ENCODE measurements at places on chromosomes 12 and 14.

- DNase-seq, result no peak
Measured at GRCh38 chr12:2311020-2311778, 258.4 kb downstream of the CACNA1C start.

- DNase-seq, result no peak
Measured at GRCh38 chr12:124370851-124371250, 76.0 kb downstream of the RFLNA start.

DNA sequence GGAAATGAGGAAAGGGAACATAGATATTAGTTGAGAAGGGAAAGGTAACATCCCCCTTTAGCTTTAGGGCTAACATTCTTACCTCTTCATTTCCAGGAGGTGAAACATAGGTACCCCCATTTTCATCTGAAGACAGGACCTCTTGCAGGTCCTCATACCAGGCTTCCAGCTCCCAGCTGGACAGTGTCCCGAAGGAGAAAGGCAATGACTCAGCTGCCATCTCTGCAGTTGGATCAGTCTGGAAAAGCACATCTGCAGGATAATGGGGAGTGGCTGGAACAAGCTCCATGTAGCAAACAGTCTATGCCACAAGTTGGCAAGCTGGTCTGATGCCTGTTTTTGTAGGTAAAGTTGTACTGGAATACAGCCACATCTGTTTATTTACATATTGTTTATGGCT lies 3.1 kb downstream of the DDIT3 start:
- DNase-seq, result no peak

DNA sequence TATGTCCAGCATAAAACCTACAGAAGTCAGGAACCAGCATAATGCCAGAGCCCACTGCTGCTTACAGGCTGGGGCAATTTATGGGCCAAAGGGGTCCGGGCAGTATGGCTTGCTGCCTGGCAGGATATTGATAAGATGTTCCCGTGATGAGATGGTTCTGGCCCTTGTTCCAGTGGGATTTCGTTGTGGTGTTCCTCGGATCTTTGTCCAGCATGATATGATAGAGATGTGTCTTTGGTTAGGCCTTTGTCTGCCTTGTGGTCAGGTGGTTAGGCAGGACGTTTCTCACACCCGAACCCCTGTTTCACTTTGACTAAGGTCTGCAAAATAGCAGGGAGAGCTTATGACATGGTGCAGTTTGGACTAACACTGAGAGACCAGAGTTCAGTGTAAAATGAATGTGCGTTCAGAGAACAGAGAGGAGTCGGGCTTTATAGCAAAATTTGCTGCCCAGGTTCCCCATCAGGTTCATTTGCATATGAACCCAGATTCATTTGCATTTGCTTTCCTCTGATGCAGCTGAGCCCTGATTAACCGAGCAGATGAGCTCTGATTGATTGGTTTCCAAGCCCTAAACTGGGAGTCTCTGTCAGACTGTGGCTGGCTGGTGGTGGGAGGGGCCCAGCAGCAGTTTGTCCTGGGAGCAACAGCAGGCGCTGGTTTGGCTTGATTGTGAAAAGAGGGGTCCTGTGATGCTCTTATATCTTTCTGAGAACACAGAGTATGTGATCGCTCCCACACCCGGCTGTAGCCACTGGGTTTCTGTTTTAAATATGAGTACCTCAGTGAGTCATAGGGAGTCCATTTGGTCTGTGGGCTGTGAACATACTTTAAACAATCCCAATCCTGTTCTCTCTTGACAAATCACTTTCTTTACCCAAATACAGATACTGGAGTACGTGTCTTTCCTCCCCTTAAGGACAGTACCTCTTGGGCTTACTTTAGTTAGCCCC lies 156.3 kb upstream of the PZP start:
- no peak for DNase-seq

DNA sequence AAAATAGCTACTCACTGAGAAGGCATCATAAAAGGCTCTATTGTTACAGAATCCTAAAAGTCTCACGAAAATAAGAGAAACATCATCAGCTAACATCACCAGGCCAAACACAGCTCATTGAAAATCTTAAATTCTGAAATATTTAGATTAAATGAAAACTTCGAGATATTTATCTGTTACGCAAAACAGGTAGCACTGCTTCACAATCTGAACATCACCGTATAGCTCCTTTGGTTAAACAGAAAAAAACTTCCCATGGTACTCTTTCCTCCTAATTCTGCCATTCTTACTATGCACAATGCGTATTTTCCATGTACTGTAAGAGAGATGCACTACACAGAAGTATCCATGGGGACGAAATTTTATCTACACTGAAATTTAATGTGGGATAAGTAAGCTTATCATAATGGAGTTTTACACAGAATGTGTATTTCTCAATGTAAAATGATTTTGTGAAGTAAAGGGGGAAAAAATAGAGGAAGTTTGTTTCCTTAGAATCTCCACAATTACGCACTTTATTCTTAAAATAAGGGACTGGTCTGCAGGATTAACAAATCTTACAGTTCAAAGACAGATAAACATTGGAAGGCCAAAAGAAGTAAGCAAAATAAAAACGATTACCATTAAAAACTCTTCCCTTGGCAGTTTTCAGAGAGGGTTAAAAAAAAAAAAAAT lies 1.9 kb downstream of the SGPP1 start:
- DNase-seq, result no peak

- DNase-seq, result no peak
Measured at GRCh38 chr14:61426048-61426447, 104.7 kb downstream of the PRKCH start.

- DNase-seq, result no peak
Measured at GRCh38 chr12:131758016-131758739, 47.3 kb downstream of the SFSWAP start.

GRCh38 chr14:38297681-38298080 lies 41.8 kb upstream of the CLEC14A start:
- no peak for DNase-seq

DNA sequence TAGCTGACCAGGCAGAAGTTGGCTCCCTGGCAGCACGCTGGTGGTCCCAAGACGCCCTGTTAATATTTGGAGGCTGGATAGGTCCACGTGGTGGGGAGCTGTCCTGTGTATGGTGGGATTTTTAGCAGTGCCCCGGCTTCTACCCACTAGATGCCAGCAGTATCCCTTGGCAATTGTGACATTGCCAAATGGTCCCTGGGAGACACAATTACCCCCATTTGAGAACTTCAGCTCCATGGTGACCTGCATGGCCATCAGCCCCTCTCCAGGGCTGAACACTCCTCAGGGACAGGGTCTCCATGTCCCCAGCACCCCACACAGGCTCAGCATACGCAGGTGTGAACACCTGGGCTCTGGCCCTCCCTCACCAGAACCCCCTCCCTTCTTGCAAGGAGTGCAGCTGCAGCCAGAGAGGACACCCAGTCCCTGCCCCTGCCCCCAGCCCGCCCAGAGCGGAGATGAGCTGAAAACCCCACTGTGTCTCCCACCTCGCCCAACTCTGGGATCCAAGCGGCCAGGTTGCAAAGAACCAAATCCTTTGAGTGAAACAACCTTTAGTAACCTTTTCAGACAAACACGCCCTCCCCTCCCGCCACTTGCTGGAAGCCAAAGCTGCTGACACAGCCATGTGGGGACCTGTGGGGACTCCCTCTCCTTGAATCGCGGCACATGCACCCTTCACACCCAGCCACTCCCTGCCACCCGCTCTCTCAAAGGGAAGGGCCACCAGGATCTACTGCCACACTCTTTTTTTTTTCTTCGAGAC lies 120.4 kb downstream of the CALM1 start:
- DNase-seq, result no peak

- DNase-seq, result no peak
Measured at GRCh38 chr14:22185191-22185590, 403.8 kb downstream of the DAD1 start.

DNA sequence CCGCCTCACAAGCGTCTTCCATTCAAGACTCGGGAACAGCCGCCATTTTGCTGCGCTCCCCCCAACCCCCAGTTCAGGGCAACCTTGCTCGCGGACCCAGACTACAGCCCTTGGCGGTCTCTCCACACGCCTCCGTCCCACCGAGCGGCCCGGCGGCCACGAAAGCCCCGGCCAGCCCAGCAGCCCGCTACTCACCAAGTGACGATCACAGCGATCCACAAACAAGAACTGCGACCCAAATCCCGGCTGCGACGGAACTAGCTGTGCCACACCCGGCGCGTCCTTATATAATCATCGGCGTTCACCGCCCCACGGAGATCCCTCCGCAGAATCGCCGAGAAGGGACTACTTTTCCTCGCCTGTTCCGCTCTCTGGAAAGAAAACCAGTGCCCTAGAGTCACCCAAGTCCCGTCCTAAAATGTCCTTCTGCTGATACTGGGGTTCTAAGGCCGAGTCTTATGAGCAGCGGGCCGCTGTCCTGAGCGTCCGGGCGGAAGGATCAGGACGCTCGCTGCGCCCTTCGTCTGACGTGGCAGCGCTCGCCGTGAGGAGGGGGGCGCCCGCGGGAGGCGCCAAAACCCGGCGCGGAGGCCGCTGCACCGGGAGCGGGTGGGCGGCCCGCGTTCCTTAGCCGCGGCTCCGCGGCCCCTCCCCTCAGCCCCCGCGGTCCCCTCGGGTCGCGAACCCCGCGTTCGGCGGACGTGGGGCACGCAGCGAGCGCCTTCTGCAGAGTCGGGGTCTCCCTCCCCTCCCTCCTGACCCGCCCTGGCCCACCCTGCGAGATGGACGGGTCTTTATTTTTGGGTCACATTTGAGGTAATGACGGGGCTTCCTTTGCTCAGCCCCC lies at the start of gene UBC:
Gene UBC, minus strand, starts transcription at position 259 of the 847 bp plus-strand sequence. CDS start 879 bp downstream, outside the sequence.
- DNase-seq, result no peak

DNA sequence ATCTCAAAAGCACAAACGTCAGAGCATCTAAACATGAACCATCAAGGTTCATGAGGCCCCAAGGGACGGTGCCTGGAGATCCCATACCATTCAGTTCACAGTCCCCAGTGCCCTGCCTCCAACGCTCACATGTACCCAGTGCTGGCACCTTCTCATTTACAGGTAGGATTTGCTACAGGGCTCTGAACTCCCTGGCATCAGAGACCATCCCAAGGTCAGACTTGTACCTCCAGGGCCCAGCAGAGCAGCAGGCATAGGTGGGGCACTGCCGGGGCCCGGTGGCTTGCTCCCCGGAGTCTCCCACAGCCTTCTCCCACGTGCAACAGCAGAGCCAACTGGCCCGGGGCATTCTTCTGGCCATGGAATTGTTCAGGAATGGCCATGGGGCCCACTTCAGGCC lies 114.8 kb downstream of the BCL11B start:
- DNase-seq, result no peak

DNA sequence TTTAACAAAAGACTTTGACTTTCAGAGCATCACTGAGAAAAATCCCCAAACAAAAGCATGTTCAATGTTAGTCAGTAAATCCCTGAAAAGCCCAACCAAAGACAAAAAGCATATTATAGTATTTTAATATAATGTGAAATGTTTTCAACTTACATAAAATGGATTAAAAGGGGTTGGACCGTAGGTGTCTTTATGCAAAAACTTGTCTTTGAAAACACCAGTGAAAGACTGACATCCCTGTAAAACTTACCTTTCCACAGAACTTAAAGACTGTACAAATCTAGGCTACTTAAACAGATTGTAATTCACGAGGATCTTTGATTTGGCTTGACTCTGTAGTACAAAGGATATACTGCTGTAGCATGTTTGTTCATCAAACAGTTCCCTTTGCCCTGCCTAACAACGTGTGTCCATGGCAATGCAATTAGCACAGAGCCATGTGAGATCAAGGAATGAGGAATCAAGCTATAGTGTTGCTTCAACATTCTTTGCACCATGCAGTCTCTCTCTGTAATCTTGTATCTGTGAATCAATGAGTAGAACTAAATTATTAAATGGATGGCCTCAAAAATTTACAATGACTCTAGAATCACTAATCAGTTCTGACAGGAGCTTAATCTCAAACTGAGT lies 138.5 kb upstream of the SYT1 start:
- DNase-seq, result no peak

- DNase-seq, result no peak
Measured at GRCh38 chr14:104181761-104182530, 43.6 kb downstream of the KIF26A start.

DNA sequence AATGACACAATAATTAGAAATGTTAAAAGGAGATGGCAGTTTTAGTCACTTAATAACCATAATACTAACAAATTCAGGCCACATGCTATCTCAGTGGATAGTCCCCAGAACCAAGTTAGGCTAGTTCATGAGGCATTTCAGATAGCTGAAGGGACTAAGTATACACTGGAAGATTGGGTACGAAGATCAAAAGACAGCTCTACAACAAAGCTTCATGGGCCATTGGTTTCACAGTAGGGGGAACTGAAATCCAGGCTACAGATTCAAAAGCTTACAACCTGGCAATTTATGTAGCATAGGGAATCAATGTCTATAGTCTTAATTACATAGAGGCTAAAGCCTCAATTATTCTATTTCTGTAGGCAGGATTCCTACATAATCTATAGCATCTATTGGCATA lies 343.0 kb downstream of the RGS6 start:
- DNase-seq, result no peak

DNA sequence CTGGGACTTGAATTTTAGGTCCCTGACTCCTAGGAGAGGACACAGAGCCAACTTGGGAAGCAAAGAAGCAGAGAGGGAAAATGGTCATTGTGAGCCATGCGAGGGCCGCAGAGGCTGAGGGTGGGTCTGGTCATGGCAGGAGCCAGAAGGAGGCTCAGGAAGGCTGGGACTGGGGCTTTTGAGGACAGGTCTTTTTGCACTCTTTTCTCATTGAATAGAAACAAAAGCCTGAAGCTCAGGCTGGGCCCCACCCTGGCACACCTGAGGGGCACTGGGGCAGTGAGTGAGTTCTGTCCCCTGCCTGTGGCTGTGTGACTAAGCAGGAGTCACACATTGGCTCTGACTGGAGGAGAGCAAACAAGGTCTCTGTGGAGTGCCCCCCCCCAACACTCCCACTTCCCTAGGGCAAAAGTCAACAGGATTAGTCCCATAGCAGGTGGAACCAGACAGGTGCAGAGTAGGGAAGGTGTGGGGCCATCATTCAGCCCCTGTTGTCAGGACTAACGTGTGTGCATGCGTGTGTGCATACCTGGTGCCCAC lies 2.8 kb downstream of the KRT7 start:
- no peak for DNase-seq

DNA sequence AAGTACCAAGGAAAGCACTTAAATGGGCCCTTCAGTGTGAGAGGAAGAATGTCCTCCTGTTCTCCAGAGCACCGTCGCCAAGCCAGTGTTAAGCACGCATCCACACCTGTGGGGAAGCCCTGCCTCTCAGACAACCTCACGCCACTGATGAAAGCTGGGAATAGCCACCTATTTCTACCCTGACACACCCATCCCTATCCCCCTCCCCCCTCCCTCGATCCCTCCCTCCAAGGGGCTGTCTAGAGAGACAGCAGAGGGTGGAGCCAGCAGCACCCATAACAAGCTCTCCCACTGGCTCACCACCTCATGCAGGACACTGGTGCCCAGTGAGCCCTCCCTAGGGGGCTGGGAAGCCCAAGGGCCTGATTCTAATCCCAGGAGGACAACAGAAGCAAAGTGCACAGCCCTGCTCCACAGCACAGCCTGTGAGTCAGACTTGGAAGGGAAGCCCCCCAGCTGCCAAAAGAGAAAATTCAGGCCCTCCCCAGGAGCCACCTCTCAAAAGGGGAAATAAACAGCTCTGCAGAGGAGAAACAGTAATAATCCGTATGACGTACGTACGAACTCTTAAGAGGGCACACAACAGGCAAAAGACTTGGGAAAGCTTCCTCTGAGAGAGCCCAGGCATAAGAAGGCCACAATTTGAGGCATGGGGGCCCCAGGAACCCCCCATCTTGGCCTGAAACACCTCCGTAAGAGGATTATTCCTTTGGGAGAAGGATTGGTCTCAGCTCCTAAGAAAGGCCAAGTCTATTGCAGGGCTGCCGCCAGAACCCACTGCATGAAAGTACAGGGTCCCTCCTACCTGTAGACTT lies 7.8 kb downstream of the PITPNM2 start:
- DNase-seq, result peak; percentile 53
